ENCODE measurements at places on chromosomes 16 and 17.
A peak's percentile ranks its signal among the peaks of the same experiment; 100 is the strongest.

DNA sequence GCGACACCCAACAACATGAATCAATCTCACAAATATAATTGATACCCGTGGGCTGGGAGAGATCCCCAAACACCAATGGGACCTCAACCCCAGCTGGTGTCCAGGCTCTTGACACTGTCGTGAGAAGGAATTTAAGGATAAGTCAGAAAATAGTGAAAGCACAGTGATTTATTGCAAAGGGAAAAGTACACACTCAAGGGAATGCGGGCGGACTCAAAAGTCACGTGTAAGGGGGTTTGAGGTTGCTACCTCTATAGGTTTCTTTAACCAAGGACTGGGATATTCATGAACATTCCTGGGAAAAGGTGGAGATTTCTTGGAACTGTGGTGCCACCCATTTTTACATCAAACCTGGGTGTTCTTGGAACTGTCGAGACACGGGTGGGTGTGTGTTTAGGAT is 6.3 kb upstream of the ZDHHC7 start:
- no peak for DNase-seq

DNA sequence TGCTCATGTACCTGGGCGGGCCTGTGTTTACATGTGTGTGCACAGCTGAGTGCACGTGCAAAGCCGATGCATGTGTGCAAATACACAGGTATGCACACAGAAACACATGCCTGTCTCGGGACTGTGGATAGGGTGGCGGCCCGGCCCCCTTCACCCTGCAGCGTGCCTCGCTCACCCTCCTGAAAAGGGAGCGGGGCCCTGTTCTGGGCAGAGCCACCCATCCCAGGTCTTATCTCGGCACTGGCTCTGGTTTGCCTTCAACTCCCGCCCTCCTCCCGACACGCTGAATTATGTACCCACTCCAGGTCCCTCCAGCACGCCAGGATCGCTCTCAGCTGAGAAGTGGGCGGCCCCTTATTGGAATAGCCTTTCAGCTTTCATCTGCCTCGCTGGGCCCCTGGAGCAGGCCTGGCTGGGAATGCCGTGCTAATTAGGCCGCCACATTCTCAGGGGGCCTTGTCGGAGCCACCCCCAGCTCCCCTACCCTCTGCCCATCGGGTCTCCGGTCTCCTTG is 77.8 kb downstream of the RTN4RL1 start:
- no peak for DNase-seq

- no peak for DNase-seq
These were observed 17.2 kb upstream of the FOXF1 start for GRCh38 chr16:86492961-86493629.

- peak; percentile 83 for DNase-seq
These were observed 3.7 kb downstream of the SLC52A1 start for GRCh38 chr17:5031365-5032082.

- DNase-seq: no peak
These were observed 11.3 kb downstream of the STX1B start for GRCh38 chr16:30998852-30999761.

DNA sequence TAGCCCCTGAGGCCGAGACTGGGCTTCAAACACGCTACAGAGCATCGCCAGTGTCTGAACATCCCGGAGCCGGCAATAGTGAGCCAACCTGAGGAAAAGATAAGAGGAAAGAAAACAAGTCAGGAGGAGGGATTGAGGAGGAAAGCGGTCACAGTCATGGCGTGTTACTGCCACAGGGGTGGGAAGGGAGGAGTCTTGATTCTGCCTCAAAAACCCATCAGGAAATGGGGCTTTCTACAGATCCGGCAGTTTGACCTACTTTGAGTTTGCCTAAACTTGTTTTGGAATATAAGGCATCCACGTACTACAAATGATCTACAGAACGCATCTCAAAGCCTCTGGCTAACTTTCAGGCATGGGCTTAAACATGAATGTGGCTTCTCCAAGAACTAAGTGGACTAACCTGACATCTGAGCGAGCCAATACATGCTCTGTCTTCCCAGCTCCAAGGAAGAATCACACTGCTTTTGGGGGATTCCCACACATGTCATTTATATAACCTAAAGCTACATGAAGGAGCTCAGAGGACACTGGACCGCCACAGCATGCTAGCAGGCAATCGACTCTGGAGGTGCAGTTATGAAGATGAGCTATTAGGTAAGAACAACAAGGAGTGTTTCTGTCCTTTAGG is 96.6 kb downstream of the WDR59 start:
- no peak for DNase-seq

GRCh38 chr17:57687642-57688041 is 57.5 kb downstream of the CCDC182 start:
- DNase-seq: no peak

DNA sequence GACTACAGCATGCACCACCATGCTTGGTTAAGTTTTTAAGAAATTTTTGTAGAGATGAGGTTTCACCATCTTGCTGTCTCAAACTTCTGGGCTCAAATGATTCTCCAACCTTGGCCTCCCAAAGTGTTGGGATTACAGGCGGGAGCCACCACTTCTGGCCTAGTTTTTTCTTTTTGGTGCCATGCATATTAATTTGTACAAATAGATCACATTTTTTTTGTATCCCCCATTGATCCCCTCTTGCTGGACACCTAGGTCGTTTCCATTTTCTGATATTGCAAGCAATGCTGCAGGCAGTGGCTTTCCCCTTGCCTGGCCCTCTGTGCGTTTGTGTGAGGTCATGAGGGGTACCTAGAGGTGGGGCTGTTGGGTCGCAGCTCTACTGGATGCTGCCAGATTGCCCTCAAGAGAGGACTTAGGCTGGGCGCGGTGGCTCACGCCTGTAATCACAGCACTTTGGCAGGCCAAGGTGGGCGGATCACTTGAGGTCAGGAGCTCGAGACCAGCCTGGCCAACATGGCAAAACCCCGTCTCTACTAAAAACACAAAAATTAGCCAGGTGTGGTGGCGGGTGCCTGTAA is 23.8 kb downstream of the RAP1GAP2 start:
- no peak for DNase-seq

- DNase-seq: no peak
These were observed 118.0 kb upstream of the SEC14L1 start for GRCh38 chr17:77022766-77023165.

Data from stimulated activated CD4-positive, alpha-beta T cell treated with anti-CD3 and anti-CD28 coated beads, Interleukin-1b, Interleukin-23, amount 100 ng/mL, for 24 hours (primary cell).